ENCODE measurements at places on chromosomes 5 and 9. TPM values are rescaled to one million over a fixed set of nuclear protein-coding genes. Genes with fewer than 3 reads are reported as not detected.

DNA sequence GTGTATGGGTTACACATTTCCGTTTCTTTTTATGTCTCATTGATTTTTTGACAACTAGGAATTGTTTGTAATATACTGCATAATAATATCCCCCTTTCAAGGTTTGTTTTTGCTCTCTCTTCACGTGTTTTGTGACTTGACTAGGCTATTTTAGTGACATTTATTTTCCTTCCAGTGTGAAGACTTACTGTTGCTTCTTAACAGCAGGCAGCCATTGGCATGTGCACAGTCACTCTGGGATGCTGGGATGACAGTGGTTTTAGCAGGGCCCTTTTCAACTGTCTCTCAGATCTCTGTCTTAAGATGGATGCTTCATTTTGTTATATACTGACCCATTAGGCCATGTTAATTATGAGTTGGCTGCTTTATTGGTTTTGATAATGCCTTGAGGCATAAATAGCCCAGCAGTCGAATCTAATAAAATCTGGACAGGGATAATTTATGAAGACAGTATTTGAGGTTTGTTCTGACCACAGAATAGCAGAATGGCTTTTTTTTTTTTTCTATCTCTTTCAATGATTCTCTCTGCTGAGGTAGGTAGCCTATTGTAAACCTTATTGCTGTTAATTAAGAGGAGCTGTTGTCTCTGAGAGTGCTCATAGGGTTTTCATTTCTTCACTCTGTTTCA, 536.0 kb downstream of the GABRG2 start:
- DNase-seq: no peak

DNA sequence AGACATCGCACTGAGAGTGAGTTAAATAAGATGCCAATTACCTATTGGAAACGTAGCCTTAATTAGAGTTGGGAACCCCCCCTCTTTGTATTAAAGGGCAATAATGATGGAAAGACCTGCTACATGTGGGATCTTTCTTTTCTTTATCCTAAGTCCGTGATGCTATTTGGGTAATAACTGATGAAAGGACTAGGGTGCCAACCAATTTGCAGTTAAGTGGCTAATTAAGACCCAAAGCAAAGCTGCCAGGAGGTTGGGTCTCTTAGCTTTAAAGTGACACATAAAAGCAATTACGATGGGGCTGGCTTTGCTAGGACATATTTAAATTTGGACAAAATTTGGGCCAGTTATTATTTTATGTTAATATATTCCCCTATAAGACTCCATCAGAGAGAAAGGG, 728.8 kb downstream of the NR2F1-AS1 start:
- no peak for DNase-seq

- DNase-seq: peak; percentile 48
Observed at GRCh38 chr9:95053611-95054570, 263.6 kb downstream of the FANCC start.

DNA sequence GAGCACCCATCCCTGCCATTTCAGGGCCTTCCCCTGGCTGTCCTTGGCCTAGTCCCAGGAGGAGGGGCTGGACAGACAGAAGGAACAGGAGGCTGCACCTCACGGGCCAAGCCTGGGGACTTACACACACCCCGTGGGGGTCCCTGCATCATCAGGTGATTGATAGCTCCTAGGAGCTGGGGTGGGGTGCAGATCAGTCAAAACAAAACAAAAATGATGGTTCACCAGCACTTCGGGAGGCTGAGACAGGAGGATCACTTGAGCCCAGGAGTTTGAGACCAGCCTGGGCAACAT, 169.3 kb downstream of the GAPVD1 start:
- DNase-seq: no peak

DNA sequence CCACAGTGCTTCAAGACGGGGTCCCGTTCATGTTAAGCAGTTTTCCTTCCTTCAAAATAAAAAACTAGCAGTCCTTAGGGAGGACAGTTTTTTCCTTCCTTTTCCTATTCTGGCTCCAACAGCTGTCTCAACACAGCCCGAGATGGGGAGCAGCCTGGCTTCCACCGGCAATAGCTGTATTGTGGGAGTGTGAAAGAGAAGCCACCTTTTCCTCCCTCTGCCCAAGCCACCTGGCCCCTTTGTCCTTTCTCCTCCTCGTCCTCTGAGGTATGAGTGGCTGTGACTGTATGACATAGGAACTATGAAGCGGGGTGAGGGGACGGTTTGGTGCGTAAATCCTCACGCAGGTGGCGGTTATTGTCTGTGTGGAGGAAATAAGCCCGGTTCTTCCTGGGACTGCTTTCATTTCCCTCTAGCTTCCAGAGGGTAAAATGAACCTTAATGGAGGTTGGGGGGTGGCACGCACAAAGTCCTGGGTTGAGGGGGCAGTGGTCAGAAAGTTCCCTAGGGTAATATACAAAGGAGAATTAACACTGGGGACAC, 292.0 kb upstream of the DMRT1 start:
- no peak for DNase-seq

- DNase-seq: no peak
Observed at GRCh38 chr5:172670444-172670843, 29.4 kb downstream of the NEURL1B start.

DNA sequence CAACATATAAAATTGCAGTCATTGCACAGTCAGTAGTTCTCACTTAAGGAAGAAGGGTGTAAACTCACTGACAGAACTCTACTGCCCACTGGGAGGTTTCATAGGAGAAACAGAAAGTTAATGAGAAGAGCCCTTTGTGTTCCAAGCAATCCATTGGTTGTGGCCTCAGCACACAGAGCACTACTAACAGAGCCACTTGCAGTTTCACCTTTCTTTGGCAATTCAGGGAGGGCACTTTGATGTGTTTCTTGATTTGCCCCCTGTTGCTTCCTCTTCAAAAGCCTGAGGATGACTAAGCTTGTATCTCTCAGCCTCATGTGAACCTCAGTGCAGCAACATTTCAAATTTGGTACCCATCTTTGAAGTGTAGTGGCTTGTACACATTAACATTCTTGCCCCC, 409.4 kb downstream of the DMRTA1 start:
- no peak for DNase-seq

DNA sequence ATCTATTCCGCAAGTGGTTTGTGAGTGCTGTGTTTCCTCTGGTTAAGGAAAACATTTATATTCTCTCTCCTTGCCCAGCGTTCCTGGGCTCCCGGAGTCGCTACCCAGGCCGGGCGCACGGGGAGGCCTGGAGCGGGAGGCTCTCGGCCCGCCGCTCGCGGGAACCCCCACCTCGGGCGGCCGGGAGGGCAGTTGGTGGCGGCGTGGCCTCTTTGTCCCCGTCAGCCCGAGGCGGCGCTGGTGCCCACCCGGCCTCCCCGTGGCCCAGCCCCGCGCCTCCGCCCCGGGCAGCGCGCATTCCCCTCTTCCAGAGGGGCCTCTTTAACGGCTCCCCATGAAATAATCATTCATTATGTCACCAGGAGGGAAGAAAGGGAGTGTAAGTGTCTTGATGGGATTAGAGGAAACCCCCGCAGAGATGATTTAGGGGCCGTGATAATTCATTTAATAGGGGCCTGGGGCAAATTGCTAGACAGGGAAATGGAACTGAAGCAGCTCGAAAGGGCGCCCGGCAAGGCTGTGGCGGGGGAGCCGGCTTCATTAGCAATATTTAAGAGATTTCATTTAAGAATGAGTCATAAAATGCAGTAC, 181.9 kb upstream of the TBCA start:
- no peak for DNase-seq

DNA sequence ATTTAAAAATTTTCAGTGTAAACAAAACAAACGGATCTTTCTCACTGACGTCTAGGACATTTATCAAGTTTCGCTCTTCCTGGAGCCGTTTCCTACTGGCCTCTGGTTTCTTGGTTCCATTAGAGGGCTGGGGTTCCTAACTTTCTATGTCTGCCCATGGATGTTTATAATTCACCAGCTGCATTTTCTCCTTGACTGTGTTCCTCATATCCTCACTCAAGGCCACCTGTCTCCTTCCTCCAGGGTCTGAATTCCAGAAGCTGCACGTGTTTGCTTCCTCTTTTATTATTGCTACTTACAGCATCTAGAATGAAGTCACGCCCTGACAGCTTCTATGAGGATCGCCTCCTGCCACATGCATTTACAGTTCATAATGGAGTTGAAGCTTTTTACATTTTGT, 74.1 kb upstream of the BASP1 start:
- DNase-seq: no peak

GRCh38 chr9:122261469-122261881, 3.2 kb downstream of the RBM18 start:
- peak; percentile 42 for DNase-seq

Gene MSMP
- not detected for total RNA-seq

Gene LCN15
- not detected for total RNA-seq

Gene INSYN2B
- total RNA-seq: 3.6 TPM

Gene MUSK
- 0.66 TPM for total RNA-seq
